RWPE1 (cell line): ENCODE measurements at places on chromosomes 12 and 14.
A peak's percentile ranks its signal among the peaks of the same experiment; 100 is the strongest.

DNA sequence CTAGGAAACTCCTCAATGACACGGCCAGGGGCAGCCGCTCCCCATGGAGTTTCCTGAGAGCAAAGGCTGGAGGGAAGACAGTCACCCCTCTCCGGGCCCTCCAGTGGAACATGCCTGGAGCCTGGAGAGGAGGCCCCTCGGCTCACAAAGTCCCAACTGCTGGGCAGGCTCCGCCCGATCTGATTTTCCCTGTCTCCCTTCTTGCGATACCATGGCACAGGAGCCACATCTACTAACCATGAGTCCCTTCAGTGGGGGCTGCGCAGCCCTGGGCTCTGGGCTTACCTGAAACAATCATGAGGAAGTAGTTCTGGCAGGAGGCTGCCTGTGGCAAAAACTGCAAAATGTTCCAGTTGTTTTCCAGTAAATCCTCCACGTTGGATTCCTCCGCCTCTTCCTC, 15.3 kb downstream of the P2RX2 start:
- DNase-seq: no peak

GRCh38 chr12:117576053-117576452, 214.6 kb upstream of the NOS1 start:
- DNase-seq: no peak

GRCh38 chr14:37179896-37180502, 7.6 kb upstream of the SLC25A21 start:
- DNase-seq: no peak

- DNase-seq: peak; percentile 83
Measured at GRCh38 chr12:32051511-32052211, 55.0 kb upstream of the BICD1 start.

- DNase-seq: peak; percentile 50
Measured at GRCh38 chr14:77086017-77086727, 11.9 kb upstream of the CIPC start.

DNA sequence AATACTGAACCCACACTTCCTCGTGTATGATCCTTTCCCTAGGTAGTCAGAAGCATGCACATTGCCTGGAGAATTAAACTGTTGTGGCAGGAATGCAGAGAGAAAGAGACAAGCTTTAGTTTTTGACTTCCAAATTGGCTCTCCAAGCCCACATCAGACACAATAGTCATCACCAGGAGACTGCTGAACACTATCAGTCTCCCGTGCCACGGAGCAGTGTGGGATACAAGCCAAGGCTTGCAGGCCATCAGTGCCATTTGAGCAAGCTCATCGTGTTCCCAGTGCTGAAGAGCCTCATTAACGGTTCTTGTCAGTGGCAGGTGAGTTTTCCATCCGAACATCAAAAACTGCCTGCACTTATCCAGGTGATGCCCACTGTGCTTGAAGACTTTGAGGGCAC, 410.8 kb downstream of the NAV3 start:
- DNase-seq: no peak

- peak; percentile 60 for DNase-seq
Measured at GRCh38 chr14:23559010-23559925, 3.2 kb downstream of the THTPA start.
